ENCODE measurements at places on chromosomes 1 and 21. TPM values are rescaled to one million over a fixed set of nuclear protein-coding genes. Genes with fewer than 3 reads are reported as not detected.

DNA sequence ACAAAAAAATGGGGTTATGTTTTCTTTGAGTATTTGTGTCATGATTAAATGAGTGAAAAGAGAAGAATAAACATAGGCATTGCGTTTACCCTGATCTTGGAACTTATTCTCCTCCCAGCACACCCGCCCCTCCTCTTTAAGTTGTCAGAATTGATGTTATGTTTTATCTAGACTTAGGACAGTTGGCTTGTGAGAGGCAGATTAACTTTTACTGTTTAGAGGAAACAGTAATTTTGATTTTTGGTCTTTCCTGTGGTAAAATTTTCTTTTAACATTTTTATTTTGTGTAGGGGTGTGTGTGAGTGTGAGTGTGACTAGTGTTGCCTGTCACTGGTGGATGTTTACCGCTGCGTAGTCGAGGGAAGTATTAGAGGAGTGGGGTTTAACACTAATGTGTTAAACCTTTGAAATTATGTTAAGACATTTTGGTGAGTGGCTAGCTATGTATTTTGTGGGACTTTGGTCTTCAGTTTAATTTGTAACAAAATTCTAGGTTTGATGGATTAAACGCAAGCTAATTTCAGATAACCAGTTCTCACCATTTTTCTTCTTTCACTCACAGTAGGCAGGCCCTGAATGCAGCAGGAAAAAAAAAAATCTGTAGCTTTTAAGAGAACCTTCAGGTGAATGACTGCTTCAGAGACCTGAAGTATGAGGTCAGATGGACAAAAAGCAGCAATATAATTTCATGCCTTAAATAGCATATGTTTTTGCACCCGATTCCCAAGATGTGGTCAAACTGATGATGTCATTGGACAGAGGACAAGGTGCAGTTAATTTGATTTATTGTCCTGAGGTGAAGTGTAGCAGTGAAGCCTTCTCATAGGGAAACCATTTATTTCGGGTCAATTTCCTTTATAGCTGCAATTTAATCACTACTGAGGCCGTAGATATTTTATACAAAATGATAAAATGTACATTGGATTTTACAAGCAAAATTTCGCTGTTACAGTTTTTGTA is 2.7 kb downstream of the POU2F1 start:
- DNase-seq = no peak

DNA sequence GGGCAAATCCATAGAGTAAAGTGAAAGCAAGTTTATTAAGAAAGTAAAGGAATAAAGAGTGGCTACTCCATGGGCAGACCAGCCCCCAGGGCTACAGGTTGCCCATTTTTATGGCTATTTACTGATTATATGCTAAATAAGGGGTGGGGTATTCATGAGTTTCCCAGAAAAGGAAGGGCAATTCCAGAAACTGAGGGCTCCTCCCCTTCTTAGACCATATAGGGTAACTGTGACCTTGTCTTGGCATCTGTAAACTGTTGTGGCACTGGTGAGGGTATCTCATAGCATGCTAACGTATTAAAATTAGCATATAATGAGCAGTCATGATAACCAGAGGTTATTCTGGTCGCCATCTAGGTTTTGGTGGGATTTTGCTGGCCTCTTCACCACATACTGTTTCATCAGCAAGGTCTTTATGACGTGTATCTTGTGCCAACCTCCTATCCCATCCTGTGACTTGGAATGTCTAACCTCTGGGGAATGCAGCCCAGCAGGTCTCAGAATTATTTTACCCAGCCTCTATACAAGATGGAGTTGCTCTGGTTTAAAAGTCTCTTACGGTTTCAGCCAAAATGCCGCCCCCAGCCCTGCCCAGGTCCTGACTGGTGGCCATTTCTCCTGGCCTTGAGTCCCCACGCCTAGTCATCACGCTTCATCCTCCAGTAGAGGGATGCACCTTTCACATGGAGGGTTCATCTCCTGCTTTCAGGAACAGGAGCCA is 982 bp upstream of the TRIM17 start:
- DNase-seq = no peak

DNA sequence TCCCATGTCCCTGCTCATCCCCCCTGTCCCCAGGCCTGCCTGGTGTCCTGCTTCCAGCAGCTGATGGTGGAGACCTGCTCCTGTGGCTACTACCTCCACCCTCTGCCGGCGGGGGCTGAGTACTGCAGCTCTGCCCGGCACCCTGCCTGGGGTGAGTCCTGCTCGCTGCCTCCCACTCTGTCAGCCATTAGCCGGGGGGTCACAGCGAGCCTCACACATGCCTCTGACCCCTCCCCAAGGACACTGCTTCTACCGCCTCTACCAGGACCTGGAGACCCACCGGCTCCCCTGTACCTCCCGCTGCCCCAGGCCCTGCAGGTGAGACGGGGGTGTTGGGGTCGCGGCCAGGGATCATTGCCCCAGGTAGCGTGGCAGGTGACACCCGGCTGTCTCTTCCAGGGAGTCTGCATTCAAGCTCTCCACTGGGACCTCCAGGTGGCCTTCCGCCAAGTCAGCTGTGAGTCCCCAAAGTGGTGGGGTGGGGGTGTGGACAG is 10.0 kb downstream of the SCNN1D start:
- no peak for DNase-seq

The BTG2 gene
- total RNA-seq = 54.2 TPM

The MAGOH gene
- 21.9 TPM for total RNA-seq

- no peak for DNase-seq
These were observed 11.2 kb downstream of the CFHR2 start for GRCh38 chr1:196954778-196955177.

GRCh38 chr1:205772607-205773032 is 2.7 kb downstream of the RAB29 start:
- DNase-seq = no peak
